ENCODE measurements at places on chromosomes 6 and 20.
A peak's percentile ranks its signal among the peaks of the same experiment; 100 is the strongest.

GRCh38 chr20:45994761-45995493 is 13.8 kb upstream of the MMP9 start:
- DNase-seq = no peak

GRCh38 chr20:3786126-3786484 is 435 bp downstream of the CENPB start:
- peak; percentile 75 for DNase-seq

GRCh38 chr6:150999107-150999506 is 133.6 kb downstream of the MTHFD1L start:
- no peak for DNase-seq

DNA sequence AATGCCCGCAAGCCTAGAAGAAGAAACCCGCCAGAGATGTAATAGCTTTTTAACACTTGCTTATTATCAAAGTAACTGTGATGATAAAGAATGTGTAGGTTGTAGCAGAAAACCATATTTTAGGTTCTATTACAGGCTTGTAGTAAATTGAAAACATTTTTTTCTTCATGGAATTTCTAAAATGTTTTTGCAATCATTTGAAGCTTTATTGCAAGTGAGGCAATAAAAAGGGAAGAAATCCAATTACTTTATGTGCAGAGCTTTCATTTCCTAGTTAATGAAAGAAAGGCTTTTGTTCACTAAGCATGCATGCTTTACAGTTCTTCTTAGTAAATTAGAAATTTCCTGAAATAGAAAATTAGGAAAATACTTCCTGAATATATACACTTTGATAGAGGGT is 135.1 kb downstream of the B3GAT2 start:
- DNase-seq = no peak

- peak; percentile 72 for DNase-seq
Measured at GRCh38 chr20:25750765-25751696, 54.4 kb upstream of the ZNF337 start.

DNA sequence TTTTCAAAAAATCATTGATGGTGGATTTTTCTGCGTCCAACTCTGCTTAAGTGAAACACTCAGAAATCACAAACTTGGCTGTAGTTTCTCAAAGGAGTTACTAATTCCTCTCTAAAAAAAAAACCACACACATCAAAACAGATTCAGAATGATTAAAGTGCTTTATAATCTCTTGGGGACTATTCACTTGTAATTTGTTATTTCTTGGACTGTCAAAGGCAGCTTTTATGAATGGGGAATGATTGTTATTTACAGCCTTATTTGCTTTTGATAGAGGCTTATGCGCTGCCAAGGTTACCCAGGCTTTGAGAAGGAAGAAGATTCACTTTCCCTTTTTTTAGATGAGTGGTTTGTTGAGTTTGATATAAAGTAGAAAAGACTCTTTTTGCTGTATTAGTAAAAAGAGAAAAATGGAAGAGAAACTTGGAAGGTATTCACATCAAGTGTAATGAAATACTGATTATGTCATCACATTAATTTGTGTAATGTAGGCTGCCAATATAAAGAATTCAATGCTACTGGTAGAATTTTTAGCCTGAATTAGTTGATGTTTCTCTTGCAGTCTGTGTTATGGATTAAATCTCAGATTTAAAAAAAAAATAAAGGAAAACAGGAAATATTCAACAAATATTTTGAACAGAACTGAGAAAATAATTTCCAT is 381.0 kb upstream of the SASH1 start:
- no peak for DNase-seq

DNA sequence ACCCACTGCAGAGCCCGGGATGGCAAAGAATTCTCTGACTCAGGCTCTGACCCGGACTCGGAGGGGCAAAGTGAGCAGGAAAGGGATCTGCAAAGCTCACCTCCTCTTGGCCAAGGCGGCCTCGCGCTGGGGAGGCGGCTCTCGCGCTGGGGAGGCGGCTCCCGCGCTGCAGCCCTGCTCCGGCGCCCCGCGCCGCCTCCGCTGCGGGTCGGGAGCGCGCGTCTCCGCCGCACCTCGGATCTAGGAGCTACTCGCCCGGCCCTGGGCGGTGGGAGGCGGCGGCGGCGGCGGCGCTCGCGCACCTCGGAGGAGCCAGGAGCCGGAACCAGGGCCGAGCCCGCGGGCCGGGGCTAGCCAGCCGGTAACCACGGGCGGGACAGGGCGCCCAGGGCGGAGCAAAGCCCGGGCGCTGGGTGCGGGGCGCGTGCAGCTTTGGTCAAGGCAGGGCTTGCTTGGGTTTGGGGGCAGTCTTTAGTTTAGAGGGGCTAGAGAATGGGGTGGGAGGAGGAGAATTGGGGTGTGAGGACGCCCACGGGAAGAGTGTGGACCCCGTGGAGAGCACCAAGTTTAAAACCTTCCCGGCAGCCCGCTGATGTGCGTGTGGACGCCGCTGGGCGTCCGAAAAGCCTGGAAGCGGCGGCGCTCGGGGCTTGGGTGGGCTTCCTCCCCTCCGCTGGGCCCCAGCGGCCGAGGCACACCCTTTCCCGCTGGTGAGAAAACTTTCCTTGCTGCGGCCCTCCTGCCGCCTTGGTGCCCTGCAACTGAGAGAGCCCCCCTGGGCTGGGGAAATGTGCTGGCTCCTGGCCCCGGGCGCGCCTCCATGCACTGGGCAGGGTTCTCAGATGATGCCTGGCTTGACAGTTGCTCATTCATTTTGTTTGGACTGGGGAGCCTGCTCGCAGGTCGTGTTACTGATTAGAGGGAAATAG is at the start of gene MRAP2:
Gene MRAP2, plus strand, starts transcription at position 250 of the 929 bp plus-strand sequence. CDS start 21,547 bp downstream, outside the sequence.
- peak; percentile 68 for DNase-seq

- DNase-seq = no peak
Measured at GRCh38 chr6:82396964-82397751, 33.5 kb downstream of the TPBG start.

All from right forelimb (tissue), 1 donor.